ENCODE measurements at places on chromosomes 5 and 9. TPM values are rescaled to one million over a fixed set of nuclear protein-coding genes. Genes with fewer than 3 reads are reported as not detected.

The GRM6 gene
- total RNA-seq, result not detected

GRCh38 chr5:138463419-138464007 is 1.8 kb upstream of the EGR1 start:
- no peaks in the 10 kb centered on the region for H3K27me3 ChIP-seq
- no peaks in the 10 kb centered on the region for H3K36me3 ChIP-seq

The SPINK7 gene
- total RNA-seq, result not detected

The ANXA2R gene
- 65.9 TPM for total RNA-seq

GRCh38 chr5:22567983-22568382 is 285.2 kb downstream of the CDH12 start:
- no peaks in the 10 kb centered on the region for H3K4me1 ChIP-seq
- H3K27ac ChIP-seq, result no peak overlapping the region
- no peaks in the 10 kb centered on the region for H3K27me3 ChIP-seq
- no peaks in the 10 kb centered on the region for H3K36me3 ChIP-seq

The PCDHGA2 gene
- 0.18 TPM for total RNA-seq

GRCh38 chr9:76962732-76963131 is 56.7 kb upstream of the FOXB2 start:
- no peaks in the 10 kb centered on the region for H3K36me3 ChIP-seq
- peaks cover 5% of the 10 kb centered on the region for H3K27me3 ChIP-seq
- no peak overlapping the region for H3K27ac ChIP-seq
- no peaks in the 10 kb centered on the region for H3K4me1 ChIP-seq
- no peak overlapping the region for H3K4me3 ChIP-seq

GRCh38 chr5:123599171-123599570 is 87.2 kb downstream of the CSNK1G3 start:
- no peaks in the 10 kb centered on the region for H3K27me3 ChIP-seq
- DNase-seq, result no peak
- H3K4me3 ChIP-seq, result no peak overlapping the region
- H3K36me3 ChIP-seq, result peaks cover 55% of the 10 kb centered on the region
- no peak overlapping the region for H3K27ac ChIP-seq

The ORM2 gene
- total RNA-seq, result not detected

DNA sequence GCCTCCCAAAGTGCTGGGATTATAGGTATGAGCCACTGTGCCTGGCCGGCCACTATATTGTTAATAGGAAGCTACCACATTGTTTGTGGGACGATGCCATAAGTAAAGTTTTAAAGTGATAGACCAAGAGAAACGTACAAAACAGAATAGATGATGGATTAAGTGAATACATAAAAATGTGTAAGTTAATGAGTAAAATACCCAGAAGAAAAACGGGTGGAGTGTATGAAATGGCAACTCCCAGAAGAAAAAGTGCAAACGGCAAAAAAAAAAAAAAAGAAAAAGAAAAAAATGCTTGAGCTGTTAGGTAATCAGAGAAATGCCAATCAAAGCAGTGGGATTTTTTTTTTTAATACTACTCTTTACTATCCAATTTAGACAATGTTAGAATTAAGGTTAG is 246.0 kb downstream of the PDZD2 start:
- no peaks in the 10 kb centered on the region for H3K36me3 ChIP-seq
- H3K4me3 ChIP-seq, result no peak overlapping the region
- no peak for DNase-seq
- peaks cover 1% of the 10 kb centered on the region for H3K27me3 ChIP-seq

DNA sequence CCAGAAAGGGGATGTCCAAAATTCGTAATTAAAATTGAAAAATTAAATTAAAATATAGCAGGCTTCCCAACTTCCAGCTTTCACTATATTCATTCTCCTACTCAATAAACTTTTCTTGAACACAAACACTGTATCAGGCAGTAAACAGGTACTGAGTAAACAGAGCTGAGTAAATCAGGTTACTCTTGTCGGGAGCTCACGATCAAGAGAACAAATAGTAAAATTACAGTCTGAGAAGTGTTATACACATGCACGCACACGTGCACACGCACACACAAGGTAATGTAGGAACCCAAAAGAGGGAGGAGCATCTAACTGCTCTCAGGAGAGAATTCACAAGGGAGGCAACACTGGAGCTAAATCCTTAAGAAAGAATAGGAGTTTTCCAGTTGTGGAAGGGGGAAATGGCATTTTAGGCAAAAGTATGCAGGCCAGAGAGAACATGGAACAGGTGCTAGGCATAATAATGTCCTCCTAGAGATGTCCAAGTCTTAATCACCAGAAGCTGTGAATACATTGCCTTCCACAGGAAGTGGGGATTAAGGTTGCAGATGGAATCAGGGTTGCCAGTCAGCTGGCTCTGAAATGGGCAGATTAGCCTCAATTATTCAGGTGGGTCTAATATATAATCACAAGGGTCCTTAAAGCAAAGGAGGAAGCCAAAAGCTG is 598.8 kb upstream of the BRINP1 start:
- DNase-seq, result no peak
- no peak overlapping the region for H3K27ac ChIP-seq
- H3K27me3 ChIP-seq, result peaks cover 24% of the 10 kb centered on the region
- no peaks in the 10 kb centered on the region for H3K4me1 ChIP-seq
- H3K4me3 ChIP-seq, result no peak overlapping the region
- no peaks in the 10 kb centered on the region for H3K36me3 ChIP-seq

DNA sequence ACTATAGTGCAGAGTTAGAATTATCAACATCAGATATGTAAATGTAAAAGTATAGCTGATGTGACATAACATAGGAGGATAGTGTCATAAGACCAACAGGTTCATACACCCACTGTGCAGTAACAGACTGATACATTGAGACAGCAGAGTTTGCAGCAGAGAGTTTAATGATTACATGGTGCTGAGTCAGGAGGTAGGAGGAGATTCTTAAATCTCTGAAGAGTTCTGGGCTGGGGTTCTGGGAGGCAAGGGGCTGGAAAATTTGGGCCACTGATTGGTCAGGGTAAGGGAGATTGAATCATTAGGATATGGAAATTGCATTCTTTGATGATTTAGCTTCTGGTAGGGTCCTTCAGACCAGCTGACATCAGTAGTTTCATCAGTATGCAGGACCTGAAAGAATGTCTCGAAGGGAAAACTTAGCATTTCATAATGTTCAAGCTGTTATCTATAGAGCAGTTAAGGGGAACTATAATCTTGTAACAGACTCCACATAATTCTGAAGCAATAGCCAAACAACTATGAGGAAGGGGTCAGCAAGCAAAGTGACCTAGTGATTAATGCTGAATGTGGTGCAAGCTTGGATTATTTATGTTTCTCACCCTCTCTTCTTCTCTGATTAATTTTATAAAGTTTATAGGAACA is 35.6 kb downstream of the CCL28 start:
- no peak for DNase-seq
- no peaks in the 10 kb centered on the region for H3K27me3 ChIP-seq
- H3K4me3 ChIP-seq, result no peak overlapping the region
- no peak overlapping the region for H3K27ac ChIP-seq
- H3K36me3 ChIP-seq, result peaks cover 59% of the 10 kb centered on the region

The ANAPC2 gene
- 143 TPM for total RNA-seq

The CTXN3 gene
- not detected for total RNA-seq

The FCN2 gene
- not detected for total RNA-seq

The PTPA gene
- 59.7 TPM for total RNA-seq

DNA sequence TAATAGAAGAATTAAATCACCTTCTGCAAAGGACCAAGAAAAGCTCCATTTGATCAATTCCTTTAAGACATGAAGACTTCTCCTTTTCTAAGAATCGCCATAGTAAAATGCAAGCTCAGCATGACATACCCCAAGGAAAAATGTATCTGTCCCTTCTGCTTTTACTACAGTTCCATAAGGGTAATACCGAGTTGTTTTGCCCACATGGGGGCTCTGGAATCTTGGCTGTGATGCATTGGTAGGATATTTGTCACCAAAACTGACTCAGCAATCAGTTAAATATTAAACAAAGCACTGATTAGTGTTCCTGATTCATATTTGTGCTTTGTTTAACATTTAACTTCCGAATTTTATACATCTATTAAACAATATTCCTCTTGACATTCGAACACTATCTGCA is 24.3 kb upstream of the KCNIP1 start:
- H3K4me3 ChIP-seq, result no peak overlapping the region
- no peak overlapping the region for H3K27ac ChIP-seq
- no peaks in the 10 kb centered on the region for H3K4me1 ChIP-seq

Data from naive thymus-derived CD8-positive, alpha-beta T cell (primary cell).